ENCODE measurements at places on chromosomes 2 and 18.

GRCh38 chr2:160022162-160022561, 40.3 kb downstream of the PLA2R1 start:
- DNase-seq = no peak

GRCh38 chr18:8051453-8051852, 484.3 kb downstream of the PTPRM start:
- no peak for DNase-seq

- DNase-seq = no peak
Measured at GRCh38 chr2:1974397-1974796, 230.1 kb upstream of the PXDN start.

GRCh38 chr2:237633061-237633561, 5.7 kb downstream of the LRRFIP1 start:
- no peak for DNase-seq

- DNase-seq = no peak
Measured at GRCh38 chr18:56984731-56985130, 162.2 kb upstream of the BOD1L2 start.

DNA sequence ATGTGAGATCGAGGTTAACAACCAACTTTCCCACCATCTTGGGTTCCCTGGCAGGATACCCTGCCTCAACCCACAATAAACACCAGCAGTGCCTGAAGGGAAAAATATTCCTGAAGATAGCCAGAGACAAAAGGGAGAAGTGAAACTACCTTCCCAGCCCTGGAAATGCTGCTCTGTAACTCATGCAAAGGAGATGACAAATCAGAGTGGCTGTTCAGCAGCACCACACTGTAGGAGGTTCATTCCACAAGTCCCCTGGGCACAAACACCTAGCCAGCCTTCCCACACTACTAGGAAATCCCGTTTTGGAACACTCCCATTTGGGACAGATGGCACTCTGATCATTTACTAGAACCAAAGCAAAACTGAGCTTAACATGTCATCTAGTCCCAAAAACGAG, 190.7 kb upstream of the RBBP8 start:
- DNase-seq = no peak

- peak; percentile 94 for DNase-seq
Measured at GRCh38 chr2:241882091-241882625, 12.6 kb downstream of the RTP5 start.

DNA sequence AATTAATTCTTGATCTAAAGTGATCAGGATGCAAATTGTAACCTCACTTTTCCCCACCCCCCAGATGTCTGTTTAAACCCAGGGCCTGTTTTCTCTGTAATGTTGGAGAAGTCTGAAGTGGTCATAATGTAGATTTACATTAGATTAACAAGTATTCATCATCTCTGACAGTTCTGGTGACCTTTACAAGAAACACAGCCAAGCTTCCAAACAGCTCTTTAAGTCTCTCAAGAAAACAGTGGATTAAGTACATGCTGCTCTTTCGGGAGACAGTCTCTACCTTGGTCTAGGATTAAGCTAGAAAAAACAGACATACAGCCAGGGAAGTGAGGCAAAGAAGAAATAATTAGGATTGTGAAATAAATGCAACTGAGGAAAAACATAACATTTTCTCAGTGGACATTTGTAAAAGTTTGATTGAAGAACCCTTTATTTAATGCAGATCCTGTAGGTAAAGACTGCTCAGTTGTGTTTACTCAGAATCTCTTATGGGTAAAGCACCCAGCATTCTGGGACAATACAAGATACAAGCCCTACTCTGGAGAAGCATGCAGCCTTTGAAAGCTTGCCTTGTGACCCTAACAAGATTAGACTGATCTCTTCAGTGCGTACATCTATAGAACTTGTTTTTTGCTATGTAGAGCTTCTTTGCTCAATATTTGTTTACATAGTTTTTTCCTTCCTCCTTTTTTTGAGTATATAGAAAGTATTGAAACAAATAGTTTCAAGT, 203.9 kb downstream of the PHLPP1 start:
- DNase-seq = no peak

DNA sequence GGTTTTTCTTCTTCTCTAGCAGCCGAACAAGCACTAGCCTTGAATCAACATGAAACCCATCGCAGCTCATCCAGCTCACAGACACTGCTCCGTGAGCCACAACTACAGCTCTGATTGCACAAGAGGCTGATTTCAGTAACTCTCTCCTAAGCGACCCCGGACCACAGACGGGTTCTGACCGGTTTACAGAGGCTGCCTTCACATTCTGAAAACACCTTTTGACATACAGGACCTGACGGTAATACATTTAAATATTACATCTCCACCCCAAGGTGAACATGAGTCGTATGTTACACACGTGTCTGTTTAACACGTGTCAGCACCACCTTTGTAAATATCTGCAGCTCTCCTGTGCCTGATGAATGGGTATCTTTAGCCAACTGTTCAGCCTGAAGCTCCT, 120.7 kb downstream of the TMEM18 start:
- no peak for DNase-seq

- no peak for DNase-seq
Measured at GRCh38 chr18:45415614-45416013, 199.7 kb upstream of the SLC14A2 start.

Measured in activated CD8-positive, alpha-beta memory T cell treated with anti-CD3 and anti-CD28 coated beads for 24 hours (primary cell).